MG63 (cell line): ENCODE measurements at places on chromosomes 12 and 14.

DNA sequence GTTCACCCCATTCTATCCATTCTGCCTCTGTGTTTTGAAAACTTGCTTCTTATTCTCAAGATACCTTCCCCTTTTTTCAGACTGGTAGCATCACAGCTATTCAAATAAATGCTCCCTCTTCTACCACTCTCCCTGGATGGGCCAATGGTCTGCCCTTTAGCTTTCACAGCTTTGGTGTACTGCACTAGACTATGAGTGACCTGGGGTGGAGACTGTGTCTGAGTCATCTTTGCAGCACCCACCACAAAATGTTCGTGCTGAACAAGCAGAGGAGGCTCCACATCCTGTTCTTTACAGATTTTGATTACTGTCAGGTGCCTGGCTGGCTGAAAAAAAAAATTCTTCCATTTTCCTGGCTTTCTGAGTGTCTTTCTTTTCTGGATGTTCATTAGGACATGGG is 1104.1 kb upstream of the TMEM132C start:
- DNase-seq, result peak; percentile 35

GRCh38 chr14:98909251-98909944 is 362.6 kb downstream of the BCL11B start:
- DNase-seq, result peak; percentile 60

- no peak for DNase-seq
Measured at GRCh38 chr12:70497508-70497907, 131.4 kb downstream of the KCNMB4 start.

DNA sequence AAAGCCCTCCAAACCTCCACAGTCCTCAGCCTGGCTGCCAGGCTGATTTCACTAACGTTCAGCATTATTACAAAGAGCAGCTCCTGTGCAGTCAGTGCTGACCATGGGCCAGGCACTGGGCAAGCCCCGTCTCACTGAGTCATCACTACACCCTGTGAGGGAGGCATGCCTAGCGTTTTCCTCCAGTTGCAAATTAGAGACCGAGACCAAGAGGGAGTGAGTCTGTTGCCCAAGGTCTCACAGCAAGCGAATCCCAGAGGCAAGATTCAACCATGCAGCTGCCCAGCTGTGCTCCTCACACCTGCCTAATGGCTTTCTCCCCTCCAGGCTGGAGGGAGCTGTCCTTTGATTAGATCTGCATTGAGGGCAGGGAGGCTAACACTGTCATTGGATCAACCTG is 229.3 kb upstream of the LHX5 start:
- peak; percentile 76 for DNase-seq

- DNase-seq, result no peak
Measured at GRCh38 chr12:131261906-131262305, 308.2 kb downstream of the ADGRD1 start.

DNA sequence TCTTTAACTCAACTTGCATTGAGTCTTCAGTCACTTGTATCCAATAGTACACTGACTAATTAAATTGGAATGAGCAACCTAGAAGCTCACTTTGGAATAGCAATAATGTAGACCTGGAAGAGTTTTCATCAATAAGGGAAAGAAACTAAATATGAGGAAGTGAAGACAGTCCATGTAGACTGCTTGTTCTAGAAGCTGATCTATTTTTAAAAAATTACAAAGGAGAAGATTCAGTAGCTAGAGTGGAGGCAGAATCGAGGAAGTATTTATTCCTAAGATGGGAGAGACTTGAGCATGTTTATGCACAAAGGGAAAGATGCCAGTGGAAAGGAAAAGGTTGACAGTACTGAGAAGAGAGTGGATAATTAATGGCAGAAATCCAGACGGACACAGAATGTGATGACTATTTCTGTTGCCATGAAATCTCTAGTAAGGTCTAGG is 156.3 kb upstream of the PDE3A start:
- no peak for DNase-seq

- no peak for DNase-seq
Measured at GRCh38 chr12:28618171-28618570, 427.9 kb downstream of the CCDC91 start.

- DNase-seq, result no peak
Measured at GRCh38 chr12:54585243-54585642, 3.2 kb downstream of the PPP1R1A start.

DNA sequence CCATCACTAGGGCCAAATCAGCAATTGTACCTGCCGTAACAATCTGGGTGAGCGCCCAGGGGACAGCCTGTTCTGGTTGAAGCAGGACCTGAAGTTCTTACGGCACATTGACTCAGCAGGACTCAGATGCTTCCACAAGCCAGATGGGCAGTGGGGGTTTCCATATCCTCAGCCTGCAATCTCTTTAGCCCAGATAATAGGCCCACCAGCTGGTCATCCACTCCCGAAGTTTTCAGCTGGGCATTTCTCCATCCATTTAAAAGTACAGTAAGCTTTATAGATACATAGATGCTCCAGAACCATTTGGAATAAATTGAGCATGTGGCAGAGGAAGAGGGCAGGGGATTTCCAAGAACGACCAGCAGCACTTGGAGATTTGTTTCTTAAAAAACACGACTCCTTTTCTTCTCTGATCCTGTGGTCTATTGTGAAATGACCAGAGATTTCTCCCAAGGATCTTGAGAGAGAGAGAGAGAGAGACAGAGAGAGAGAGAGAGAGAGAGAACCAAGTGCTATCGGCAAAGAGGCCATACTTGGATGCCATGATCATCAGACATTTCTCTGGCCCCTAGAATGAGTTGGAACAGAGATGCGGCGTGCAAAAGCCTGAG is 74.8 kb upstream of the PLXNC1 start:
- no peak for DNase-seq

GRCh38 chr12:7113389-7113871 is 4.4 kb upstream of the C1RL start:
- DNase-seq, result no peak

DNA sequence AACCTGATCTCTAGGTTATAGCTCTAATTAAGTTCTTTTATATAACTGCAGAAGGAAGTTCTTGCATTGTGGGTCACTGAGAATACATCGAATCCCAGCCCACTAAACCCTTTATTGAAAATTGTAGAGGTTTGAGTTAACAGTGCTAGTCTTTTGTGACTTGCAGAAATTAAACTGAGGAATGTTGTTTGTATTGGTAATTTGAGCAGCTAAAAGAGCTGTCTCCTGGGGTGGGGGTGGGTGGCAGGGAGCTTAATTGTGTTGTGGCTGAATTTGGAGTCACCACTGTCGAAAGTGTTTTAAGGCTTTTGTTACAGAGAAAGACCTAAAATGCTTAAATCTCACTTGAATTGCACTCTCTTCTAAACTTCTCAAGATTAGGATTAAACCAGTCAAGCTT is 3.2 kb upstream of the COX8C start:
- no peak for DNase-seq

- no peak for DNase-seq
Measured at GRCh38 chr12:131815131-131815530, 13.1 kb upstream of the MMP17 start.

DNA sequence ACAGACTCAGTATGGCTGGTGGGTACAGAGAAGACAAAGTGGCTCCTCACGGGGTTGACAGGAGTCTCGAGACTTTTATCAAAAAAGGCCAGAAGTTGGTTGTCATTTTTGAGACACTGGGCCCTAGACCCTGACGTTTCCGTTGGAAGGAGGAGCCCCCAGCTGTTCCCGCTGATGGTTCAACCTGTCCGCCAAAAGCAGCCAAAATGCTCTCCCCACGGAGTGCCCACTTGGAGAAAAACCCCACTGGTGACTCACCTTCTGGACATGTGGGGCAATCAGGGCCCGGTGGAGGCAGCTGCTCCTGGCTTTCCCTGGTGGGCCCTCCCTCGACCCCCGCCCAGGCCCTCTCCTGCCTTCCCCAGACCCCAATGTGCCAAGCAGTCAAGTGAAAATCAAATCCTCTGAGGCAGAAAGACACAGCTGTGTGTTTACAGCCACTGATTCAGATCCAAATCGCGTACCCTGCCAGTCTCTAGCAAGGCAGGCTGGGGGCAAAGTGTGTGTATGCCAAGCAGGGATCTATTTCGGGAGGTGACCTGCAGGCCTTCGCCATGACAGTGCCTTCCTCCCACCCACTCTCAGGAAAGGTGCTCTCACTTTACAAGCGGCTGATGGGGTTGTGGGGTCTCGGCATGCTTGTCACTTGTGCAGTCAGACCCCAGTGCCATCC is 347.4 kb downstream of the DPF3 start:
- DNase-seq, result no peak

GRCh38 chr14:91521061-91521640 is 11.0 kb upstream of the PPP4R3A start:
- no peak for DNase-seq

DNA sequence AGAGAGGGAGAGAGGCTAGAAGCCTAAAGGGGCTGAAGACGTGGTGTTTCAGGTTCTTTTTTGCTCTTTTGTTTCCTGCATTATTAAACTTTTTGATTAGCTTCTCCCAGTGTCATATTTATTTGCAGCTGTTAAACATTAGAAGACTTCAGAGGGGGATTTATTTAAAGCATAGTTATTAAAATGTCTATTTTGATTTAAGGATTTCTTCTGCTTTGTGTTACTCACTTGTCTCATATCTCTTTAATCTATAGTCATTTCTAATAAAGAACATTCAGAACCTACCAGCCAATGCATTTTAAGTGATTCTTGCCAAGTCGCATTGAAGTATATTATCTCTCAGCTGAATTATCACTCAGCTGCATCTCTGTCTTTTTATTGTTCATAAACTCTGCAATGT is 152.0 kb upstream of the DYRK2 start:
- DNase-seq, result no peak

- DNase-seq, result no peak
Measured at GRCh38 chr12:46573347-46573658, 200.7 kb upstream of the SLC38A2 start.

DNA sequence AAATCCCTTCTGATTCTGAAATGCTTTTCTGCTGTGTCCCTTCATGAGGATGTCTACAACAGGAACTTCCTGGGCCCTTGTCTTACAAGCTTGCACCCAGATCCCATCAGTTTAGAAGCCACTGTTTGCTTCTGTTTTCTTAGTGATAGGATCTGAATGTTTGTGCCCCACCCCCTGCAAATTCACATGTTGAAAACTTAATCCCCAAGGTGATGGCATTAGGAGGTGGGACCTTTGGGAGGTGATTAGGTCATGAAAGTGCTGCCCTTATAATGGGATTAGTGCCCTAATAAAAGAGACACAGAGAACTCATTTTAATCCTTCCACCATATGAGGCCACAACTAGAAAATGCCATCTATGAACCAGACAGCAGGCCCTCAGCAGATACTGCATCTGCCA is 36.0 kb upstream of the GNPNAT1 start:
- DNase-seq, result no peak

GRCh38 chr12:105292705-105293104 is 37.8 kb upstream of the C12orf75 start:
- peak; percentile 40 for DNase-seq

DNA sequence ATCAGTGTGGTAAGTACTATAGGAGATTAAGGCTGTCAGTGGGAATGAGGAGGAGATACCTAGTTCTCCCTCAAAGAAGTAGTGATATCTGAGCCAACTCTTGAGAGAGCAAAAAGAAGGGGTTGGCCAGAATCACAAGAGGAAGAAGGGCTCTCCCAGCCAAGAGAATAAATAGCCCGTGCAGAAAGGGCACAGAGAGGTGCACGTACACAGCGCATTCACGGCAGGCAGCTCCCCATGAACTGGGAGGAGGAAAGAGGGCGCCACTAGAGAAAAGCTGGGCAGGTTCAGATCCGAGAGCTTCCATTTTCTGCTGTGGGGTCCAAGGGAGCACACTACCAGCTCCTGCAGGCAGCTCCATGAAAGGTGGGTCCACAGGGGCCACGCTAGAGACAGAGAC is 59.9 kb downstream of the PPP2R5E start:
- no peak for DNase-seq

DNA sequence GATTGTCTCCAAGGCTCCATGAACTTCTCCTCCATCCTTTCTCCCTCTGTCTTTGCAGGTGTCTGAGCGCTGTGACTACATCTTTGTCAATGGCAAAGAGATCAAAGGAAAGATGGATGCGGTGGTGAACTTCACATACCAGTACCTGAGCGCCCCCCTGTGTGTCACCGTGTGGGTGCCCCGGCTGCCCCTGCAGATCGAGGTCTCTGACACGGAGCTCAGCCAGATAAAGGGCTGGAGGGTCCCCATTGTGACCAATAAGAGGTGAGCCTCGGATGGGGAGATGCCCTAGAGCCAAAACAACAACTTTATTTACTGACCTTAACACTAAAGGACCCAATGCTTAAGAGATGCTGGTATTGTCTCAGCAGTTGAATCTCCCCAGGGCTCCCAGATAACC is 130.0 kb downstream of the SLC15A4 start:
- no peak for DNase-seq

DNA sequence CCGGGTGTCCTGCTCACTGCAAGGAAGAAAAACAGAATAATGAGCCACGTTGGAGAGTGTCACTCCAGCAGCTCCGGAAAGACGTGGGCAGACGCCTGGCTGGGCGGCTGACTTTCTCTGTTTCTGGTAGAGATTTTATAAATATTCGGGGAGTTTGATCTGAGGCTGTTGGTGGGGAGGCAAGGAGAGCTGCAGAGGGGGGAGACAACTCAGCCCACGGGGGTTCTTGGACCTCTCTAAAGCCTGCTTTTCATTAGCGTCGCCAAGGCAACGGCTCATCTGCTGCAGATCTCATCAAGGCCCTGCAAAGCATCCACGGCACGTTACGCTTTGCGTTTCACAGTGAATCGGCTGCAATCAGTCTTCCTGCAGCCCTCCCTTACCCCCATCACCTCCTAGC is 207.2 kb downstream of the ZFP36L1 start:
- no peak for DNase-seq

GRCh38 chr14:58752771-58753201 is 115.0 kb downstream of the DACT1 start:
- DNase-seq, result peak; percentile 50

GRCh38 chr14:96752594-96752993 is 44.6 kb upstream of the VRK1 start:
- DNase-seq, result no peak

DNA sequence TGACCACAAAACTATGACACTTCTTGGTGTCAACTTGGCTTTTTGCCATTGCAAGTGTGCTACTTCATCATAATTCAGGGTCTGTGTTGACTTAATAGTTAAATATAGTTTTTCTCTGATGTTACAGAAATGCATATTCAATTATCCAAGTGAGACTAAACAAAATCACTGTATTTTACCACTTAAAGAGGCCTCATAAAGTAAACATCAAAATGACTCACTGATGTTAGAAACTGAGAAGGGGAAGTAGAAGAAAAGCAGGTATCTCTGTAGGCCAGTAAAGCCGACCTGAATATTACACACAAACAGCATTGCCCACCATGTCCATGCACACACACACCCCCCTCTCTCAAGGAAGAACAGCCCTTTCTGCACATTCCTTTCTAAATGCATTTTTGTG is 55.4 kb downstream of the RPAP3 start:
- DNase-seq, result no peak
